ENCODE measurements at places on chromosomes 5 and 9.

GRCh38 chr5:133225671-133226152 lies 173.9 kb downstream of the HSPA4 start:
- no peak for DNase-seq

DNA sequence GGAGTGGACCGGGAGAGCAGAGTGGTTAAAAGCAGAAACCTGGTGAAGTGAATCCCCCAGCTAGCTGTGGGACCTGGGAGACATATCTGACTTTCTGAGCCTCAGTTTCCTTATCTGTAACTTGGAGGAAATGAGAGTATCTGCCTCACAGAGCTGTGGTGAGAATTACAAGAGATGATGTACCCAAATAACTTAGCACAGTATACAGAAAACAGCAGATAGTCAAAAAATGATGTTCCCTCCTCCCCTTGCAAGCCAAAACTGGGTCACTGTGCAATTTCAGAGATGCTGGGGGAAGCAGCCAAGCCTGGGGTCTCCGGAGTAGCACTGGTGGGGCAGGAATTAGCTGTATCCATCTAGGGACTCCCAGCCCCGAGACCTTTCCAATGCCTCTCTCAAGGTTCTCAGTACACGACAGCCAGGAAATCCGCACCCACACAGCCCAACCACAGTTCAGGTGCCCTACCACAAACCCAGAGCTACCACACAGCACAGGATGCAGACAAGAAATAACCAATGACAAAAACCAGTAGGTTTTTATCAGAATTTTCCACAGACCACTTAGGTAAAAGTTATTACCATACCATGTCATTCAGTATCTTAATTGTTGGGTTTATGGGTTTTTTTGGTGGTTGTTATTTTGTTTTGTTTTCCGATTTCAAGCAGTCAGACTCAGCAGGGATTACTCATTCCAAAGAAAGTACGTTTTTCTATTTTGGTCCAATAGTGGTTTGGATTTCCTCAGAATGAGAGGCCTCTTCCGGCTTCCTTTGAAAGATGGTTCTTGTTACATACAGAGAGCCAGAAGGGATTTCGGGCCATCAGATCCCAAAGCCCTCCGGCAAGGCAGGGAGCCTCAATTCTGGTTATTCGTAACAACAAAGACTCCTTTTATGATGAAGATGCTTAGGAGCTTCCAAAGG lies 4.9 kb upstream of the HRH2 start:
- peak; percentile 90 for DNase-seq

- no peak for DNase-seq
These were observed 8.4 kb downstream of the IGFBPL1 start for GRCh38 chr9:38415856-38416255.

DNA sequence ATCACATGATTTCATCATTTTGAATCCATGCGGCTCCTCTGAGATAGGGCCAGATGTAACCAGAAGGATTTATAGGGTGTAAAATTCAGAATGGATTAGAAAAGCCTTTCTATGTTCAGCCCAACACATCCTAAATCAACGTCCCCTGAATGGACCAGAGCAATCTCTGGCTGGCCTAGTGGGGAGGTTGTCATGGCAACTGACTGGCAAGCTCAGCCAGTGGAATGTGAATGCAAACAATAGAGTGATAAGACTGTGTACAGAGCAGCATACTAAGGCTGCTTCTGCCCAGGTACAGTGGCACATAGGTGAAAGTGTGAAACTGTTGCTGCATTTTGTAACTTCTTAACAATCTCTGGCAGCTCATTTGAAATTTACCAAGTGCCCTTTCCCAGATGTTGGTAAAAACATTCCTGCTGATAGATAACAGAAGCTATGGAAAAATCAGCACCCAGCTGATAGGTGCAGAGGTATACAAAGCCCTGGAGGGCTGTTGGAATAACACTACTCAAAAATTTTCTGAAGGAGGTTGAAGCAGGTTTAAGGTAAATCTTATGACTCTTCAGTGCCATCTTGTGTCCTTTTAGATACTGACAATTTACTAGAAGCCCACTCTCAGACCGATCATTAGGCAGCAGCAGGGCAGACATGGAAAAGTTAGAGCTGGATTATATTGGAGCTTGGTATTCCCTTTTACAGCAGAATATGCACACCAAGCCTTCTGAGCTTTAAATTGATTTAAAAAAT lies 267.2 kb downstream of the RAB3C start:
- DNase-seq: no peak

DNA sequence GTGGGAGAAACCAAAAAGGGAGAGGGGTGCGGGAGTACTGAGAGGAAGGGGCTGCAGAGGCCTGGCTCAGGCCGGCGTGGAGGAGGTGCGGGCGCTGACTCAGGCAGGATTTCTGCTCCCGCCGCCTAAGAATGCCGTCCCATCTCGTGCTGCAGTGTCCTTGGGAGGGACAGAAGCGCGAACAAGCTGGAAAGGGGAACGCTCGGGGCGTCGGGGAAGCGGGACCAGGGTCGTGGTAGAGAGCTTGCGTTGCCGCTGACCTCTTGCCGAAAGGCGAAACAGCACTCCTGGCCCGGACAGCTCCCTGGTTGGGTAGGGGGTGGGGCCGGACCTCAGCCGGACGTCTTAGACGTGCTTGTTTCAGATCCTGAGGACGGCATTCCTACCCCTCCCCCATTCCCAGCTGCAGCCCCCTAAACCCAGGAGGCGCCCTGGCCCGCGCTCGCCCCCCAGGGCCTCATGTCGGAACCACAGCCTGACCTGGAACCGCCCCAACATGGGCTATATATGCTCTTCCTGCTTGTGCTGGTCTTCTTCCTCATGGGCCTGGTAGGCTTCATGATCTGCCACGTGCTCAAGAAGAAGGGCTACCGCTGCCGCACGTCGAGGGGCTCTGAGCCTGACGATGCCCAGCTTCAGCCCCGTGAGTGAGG lies 1.1 kb downstream of the RELL2 start:
- DNase-seq: peak; percentile 23

DNA sequence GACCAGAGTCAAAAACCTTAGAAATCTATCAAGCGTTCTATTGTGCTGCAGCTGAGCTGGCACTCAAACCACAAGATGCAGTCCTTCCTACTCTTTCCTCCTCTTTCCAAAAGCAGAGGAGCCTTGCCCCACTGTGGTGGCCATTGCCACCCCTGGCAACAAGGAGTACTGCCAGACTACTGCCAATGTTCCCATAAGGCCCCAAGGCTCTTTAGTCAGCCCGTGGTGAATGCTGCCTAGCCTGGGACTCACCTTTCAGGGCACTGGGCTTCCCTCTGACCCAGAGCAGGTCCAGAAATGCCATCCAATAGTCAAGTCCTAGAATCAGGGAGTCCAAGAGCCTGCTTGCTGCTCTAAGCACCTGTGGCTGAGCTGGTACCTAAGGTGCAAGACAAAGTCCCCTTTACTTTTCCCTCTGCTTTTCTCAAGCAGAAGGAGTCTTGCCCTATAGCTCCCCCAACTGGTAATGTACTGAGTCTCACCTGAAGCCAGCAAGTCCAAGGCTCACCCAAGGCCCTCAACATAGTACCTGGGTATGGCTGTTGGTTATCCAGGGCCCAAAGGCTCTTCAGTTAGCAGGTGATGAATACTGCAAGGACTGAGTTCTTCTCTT lies 219.4 kb downstream of the ATPSCKMT start:
- DNase-seq: no peak

DNA sequence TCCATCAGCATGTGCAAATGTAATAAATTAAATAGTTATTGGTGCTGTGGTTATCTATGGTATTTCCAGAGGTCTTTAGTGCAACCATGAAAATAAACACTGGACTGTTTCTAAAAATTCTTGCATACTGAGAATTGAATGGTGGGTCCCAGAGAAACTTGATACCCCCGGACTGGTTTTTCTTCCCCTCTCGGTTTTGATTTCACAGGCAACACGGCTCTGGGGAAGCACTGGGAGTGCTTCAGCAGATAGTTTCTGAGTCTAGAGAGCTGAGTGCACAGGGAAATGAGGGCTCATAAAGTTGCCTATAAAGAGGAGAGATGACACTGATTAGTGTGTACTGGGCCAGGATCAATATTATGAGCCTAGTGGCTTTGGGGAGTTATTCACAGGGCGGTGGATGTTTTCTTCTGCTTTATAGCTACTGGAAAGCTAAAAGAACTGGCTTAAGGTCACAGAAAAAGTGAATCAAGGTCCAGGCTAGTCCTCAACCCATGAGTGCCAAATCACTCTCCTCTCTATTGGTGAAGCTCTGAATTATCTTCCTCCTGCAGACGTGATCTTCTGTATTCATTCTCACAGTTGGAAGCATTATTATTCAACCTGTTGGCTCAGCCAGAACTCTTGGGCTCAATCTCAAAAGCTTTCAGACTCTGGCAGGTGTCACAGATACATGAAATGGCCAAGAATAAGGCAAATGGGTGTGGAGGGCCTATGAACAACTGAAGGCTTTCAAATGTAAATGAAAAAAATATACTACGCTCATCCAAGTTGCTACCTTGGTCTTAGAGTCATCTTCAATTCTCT lies 170.2 kb upstream of the HMHB1 start:
- no peak for DNase-seq

- no peak for DNase-seq
These were observed 206.6 kb downstream of the PALM2AKAP2 start for GRCh38 chr9:109986521-109986991.

GRCh38 chr9:104915049-104915448 lies 12.9 kb downstream of the ABCA1 start:
- DNase-seq: no peak

DNA sequence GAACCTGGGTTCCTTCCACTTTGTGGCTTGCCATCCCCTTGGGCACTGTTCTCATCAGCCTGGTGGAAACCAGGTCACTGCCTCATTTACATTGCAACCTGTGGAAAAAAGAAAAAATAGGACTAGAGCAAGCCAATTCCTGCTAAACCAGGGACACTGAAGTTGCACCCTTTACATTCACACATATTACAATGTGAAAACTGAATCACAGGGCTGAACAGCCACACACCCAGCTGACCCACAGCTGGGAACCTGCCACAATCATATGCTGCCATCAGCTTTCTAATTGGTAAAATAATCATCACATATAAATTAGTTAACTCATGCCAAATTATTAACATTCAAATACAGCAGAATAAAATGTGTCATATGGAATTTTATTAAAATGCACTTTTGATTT lies 94.5 kb downstream of the CDH6 start:
- DNase-seq: no peak

DNA sequence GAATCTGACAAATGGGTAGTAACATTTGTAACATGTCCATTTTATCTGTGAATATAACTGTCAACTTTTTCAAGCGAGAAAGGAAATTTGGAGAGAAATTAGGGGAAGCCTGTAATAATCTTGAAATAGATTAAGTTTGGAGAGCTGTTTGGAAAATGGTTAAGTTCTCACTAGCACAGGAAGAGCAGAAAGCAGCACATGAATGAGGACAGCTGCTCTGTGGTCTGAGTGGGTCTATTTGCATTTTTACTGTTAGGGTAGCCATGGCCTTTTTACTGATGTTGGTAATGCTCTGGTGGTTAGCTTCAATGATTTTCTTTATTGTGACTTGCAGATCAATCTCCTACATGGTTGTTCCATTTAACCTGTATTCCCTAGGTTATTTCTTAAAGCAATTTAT lies 144.5 kb upstream of the GDNF start:
- DNase-seq: no peak

DNA sequence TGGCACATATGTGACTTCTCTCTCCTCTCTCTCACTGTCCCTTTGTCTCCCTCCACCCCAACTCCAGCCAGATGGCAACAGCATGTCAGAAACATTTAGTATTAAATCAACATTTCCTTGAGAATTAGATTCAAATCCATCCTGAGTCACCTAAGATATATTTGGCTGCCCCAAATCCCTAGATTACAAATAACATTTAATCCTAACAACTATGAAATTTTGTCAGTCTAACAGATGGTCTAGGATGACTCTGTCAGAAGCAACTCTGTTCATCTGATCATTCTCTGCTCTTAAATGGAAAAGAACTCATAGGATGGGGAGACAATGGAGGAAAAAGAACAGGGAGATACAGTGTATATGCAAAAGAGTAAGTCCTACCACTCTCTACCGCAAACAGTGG lies 201.2 kb downstream of the TSSK1B start:
- no peak for DNase-seq

- no peak for DNase-seq
These were observed 10.5 kb downstream of the CSF1R start for GRCh38 chr5:150075806-150076205.

GRCh38 chr9:93616044-93616443 lies 39.7 kb downstream of the PHF2 start:
- no peak for DNase-seq

- peak; percentile 60 for DNase-seq
These were observed 147.6 kb upstream of the SPRY4 start for GRCh38 chr5:142472306-142472951.

- DNase-seq: no peak
These were observed 15.9 kb downstream of the ENG start for GRCh38 chr9:127838375-127839078.

GRCh38 chr9:108269371-108269770 lies 586.4 kb downstream of the ACTL7B start:
- DNase-seq: no peak

GRCh38 chr5:145867806-145868205 lies 5.0 kb downstream of the GRXCR2 start:
- no peak for DNase-seq

DNA sequence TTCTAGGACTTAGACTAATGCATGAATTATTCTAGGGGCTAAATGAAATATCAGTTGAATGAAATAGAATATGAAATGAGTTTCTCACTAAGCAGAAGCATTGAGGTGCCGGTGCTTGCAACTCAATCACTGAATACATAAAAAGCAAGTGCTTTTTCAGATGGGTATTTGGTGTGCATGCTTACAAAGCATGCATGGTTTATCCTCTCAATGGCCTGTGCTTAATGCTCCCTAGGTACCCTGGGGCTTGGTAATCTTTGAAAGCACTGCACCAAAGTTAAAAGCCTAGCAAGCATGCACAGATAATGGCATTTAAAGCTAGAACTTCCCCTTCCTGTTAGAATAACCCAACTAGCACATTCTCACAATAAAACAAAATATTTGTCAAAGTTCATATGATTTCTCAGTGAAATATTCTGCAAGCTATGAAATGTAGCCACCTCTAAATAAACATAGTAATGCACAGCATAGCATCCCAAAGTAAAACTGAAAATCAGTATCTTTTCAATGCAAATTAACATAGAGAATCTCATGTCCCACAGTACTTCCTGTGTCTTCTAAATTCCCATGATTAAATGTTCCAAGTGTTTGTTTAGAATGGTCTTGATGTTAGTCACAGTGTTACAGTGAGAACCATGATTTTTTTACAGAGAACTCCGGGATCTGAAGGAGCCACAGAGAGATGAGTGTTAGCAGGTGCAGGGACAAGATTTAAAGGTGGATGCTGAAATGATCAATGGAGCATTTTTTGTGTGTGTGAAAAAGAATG lies 143.4 kb upstream of the CDH6 start:
- DNase-seq: no peak

DNA sequence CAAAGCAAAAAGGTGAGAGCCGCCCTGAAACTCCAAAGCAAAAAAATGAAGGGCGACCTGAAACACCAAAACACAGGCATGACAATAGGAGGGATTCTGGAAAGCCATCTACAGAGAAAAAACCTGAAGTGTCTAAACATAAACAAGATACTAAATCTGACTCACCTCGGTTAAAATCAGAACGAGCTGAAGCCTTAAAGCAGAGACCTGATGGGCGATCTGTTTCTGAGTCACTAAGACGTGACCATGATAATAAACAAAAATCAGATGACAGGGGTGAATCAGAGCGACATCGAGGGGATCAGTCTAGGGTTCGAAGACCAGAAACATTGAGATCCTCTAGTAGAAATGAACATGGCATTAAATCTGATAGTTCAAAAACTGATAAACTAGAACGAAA lies 108.8 kb downstream of the NIPBL start:
- no peak for DNase-seq
